ENCODE measurements at places on chromosomes 5 and 9. TPM values are rescaled to one million over a fixed set of nuclear protein-coding genes. Genes with fewer than 3 reads are reported as not detected.

FOXI1 gene
- not detected for total RNA-seq

PCDHGB6 gene
- total RNA-seq: 5.0 TPM

DNA sequence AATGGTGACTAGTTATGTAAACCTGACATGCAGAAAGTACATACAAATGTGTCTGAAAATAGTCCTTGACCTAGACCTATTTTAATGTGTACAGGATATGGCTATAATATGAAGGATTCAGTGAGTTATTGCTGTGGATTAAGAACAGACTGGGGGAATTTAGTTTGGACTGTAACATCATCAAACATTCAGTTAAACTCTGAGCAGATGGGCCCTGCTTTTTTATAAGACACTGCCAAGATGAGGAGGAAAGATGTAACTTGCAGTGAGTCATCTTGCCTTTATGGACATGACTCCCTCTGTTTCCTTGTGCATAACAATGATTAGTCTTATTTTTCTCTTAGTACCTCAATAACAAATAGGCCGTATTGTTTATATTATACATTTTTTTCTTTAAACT is 12.2 kb downstream of the PPP3R2 start:
- no peaks in the 10 kb centered on the region for H3K36me3 ChIP-seq
- H3K4me3 ChIP-seq: no peak overlapping the region
- no peaks in the 10 kb centered on the region for H3K27me3 ChIP-seq
- no peak for DNase-seq
- no peak overlapping the region for H3K27ac ChIP-seq

DNA sequence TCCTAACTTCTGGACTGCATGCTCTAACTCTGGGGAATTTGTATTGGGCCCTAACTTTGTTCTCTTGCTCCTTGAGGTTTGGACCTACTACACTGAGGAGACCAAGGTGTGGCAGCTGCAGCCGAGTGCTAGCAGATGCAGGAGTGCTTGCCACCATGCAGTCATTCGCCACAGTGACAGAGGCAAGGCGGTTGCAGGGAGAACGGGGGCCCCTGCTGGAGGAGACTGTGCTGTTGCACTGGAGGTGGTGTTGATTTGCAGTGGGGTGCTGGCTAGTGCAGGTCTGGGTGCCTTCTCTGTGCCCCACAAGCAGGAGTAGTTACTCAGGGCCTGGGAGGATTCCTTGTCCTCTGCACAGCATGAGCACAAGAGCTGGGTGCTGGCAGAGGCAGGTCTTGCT is 22.4 kb upstream of the DIRAS2 start:
- H3K27me3 ChIP-seq: peaks cover 11% of the 10 kb centered on the region
- no peak overlapping the region for H3K4me3 ChIP-seq
- DNase-seq: no peak
- no peaks in the 10 kb centered on the region for H3K4me1 ChIP-seq
- H3K27ac ChIP-seq: no peak overlapping the region

DNA sequence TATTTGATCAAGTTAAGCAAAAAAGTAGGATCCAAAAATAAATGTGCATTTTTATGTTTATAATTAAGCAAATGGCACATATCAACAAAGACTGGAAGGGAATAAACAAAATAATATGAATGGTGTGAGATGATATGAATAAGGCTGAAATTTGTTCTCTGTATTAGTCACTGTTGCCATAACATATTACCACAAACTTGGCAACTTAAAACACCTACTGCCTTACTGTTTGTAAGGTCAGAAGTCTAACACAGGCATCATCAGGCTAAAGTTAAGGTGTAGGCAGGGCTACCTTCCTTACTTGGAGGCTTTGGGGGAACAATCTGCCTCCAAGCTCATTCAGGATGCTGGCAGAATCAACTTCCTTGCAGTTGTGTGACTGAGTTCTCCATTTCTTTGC is 19.3 kb downstream of the PGGT1B start:
- H3K36me3 ChIP-seq: peaks cover 24% of the 10 kb centered on the region
- DNase-seq: no peak
- H3K27me3 ChIP-seq: no peaks in the 10 kb centered on the region
- H3K4me1 ChIP-seq: peaks cover 25% of the 10 kb centered on the region
- H3K27ac ChIP-seq: no peak overlapping the region

GRCh38 chr9:79220666-79221065 is 351.1 kb upstream of the TLE4 start:
- H3K27ac ChIP-seq: no peak overlapping the region
- no peak overlapping the region for H3K4me3 ChIP-seq
- H3K27me3 ChIP-seq: no peaks in the 10 kb centered on the region
- no peaks in the 10 kb centered on the region for H3K36me3 ChIP-seq

GRCh38 chr9:89080193-89080592 is 88.9 kb downstream of the S1PR3 start:
- H3K27ac ChIP-seq: peak overlapping the region; percentile 63
- no peaks in the 10 kb centered on the region for H3K36me3 ChIP-seq
- DNase-seq: peak; percentile 70
- peaks cover 12% of the 10 kb centered on the region for H3K27me3 ChIP-seq
- no peak overlapping the region for H3K4me3 ChIP-seq

DRD1 gene
- not detected for total RNA-seq

GRCh38 chr5:69231851-69232250 is 2.8 kb upstream of the CDK7 start:
- no peaks in the 10 kb centered on the region for H3K27me3 ChIP-seq
- peaks cover 30% of the 10 kb centered on the region for H3K4me1 ChIP-seq
- H3K27ac ChIP-seq: no peak overlapping the region
- H3K4me3 ChIP-seq: no peak overlapping the region
- H3K36me3 ChIP-seq: peaks cover 36% of the 10 kb centered on the region
- no peak for DNase-seq

DNA sequence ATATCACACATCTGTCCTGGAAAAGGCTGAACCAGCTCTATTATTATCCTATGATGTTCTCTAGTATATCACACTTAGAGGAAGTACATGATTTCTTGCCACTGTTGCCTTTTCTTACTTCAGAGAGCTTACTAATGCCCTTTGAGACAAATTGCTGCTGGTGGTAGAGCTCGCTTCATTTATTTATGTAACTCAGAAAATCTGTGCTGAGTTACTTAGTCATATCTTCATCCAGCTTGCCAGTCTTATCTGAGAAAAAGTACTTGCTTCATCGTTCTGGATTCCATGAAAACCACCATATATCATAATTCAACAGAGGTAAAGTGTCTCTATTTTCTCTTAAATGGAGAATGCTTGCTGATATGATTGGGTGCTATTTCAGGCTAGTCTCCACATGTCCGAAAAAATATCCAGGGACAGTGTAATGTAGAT is 26.6 kb downstream of the PTPDC1 start:
- H3K4me3 ChIP-seq: no peak overlapping the region
- no peaks in the 10 kb centered on the region for H3K27me3 ChIP-seq
- peaks cover 12% of the 10 kb centered on the region for H3K4me1 ChIP-seq
- no peak overlapping the region for H3K27ac ChIP-seq

DNA sequence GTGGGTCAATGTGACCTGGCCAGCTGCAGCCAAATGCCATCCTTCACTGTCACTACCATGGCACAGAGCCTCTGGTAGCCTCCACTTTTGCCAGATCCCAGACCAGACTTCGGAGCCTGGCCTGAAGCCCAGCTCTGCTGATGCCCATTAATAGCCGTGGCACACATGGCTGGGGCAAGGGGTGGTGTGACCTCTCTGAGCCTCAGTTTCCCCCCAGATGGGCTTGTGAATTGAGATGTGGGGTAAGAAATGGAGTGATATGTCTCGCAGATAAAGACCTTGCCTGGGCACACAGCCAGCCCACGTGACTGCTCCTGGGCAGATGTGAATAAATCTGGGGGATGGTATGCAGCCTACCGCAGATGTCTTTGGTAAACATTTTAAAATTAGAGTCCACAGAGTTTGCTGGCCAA is 13.9 kb downstream of the SUSD3 start:
- H3K36me3 ChIP-seq: no peaks in the 10 kb centered on the region
- DNase-seq: peak; percentile 44
- H3K27me3 ChIP-seq: no peaks in the 10 kb centered on the region

GRCh38 chr5:59066367-59067163 is 483.7 kb downstream of the RAB3C start:
- no peak overlapping the region for H3K27ac ChIP-seq
- DNase-seq: no peak
- H3K4me3 ChIP-seq: no peak overlapping the region
- no peaks in the 10 kb centered on the region for H3K27me3 ChIP-seq

Data from left ventricle myocardium inferior (tissue), 1 donor.